ENCODE measurements at places on chromosomes 16 and 17.

GRCh38 chr16:85266857-85267256, 154.6 kb upstream of the CIBAR2 start:
- DNase-seq: no peak

- no peak for DNase-seq
Observed at GRCh38 chr17:7462474-7463371, 16.7 kb downstream of the ZBTB4 start.

DNA sequence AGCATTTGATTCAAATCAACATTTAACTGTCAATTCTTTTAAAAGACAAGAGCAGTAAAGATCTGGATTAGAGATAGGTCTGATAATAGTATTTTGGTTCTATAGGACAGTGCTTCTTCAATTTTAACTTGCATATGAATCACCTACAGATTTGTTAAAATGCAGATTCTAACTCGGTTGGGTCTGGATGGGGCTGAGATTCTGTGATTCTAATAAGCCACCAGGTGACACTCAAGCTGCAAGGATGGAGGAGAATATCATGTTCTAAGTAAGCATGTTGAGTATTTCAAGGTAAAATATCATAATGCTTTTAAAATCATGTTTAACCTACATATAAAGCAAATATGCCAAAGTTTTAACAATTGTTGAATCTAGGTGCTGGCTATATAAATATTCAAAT, 15.8 kb downstream of the TSPOAP1 start:
- no peak for DNase-seq

- no peak for DNase-seq
Observed at GRCh38 chr16:53933407-53933806, 229.5 kb downstream of the FTO start.

DNA sequence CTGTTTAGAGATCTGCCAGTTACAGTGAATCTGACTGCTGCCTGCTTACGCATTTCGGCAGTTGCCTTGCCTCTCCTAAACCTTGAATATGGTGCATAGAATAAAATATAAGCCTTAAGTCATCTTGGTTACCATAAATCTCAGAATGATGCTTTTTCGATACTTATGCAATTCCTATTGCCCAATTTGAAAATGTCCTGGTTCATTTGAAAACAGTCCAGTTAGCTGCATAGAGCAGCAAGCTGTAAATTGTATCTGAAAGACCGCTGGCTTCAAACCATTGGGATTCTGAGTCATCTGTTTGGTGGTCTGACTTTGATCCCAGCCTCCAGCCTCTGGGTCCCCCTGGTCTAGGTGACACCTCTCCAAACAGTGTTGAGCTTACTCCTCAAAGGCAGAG, 2.7 kb upstream of the PRKCA start:
- no peak for DNase-seq

- no peak for DNase-seq
Observed at GRCh38 chr16:20734056-20734455, 7.6 kb downstream of the THUMPD1 start.

DNA sequence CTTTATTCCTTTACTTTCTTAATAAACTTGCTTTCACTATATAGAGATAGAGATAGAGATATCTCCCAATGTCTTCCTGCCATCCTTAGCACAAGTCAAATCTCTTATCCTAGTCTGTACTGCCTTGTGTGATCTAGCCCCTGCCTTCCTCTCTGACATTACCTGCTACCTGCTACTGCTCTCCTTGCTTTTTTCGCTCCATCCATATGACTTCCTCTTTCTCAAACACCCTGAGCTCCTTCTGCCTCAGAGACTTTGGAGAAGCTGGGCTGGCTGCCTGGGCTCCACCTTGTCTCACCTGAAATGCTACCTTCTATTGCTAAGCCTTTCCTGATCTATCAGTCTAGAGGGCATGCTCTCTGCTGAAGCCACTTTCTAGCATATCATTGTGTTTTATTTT, 24.7 kb upstream of the WSB1 start:
- no peak for DNase-seq

DNA sequence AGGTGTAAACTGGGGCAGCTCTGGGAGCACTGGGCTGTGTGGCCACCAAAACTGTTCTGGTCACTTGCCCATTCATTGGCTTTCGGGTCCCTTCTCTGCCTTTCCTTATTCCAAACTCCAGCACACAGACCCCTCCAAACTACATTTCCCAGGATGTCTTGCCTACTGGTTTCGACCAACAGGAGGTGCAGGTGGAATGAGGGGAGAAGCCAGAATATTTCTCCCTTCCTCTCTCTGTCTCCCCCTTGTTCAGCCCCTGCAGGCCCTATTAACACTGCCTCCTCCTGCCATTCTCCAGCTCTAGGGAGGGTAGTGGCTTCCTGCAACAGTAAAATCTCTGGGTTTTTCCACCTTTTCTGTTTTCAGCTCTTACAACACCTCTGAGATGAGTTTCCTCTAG, 13.2 kb upstream of the NAGPA start:
- DNase-seq: no peak

DNA sequence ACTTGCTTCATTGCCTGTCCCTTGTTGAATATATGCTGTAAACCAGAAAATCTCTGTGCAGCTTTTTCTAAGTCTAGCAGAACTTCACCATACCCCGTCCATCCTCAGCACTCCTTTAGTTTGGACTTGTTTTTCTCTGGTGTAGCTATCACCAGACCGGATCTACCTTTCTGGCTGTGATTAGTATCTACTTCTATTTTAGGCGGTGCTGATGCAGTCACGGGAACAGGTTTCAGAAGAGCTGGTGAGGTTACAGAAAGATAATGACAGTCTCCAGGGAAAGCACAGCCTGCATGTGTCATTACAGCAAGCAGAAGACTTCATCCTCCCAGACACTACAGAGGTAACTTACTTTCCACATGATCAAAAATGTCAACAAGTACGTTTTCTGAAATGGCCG, 46.4 kb downstream of the NUP88 start:
- no peak for DNase-seq

DNA sequence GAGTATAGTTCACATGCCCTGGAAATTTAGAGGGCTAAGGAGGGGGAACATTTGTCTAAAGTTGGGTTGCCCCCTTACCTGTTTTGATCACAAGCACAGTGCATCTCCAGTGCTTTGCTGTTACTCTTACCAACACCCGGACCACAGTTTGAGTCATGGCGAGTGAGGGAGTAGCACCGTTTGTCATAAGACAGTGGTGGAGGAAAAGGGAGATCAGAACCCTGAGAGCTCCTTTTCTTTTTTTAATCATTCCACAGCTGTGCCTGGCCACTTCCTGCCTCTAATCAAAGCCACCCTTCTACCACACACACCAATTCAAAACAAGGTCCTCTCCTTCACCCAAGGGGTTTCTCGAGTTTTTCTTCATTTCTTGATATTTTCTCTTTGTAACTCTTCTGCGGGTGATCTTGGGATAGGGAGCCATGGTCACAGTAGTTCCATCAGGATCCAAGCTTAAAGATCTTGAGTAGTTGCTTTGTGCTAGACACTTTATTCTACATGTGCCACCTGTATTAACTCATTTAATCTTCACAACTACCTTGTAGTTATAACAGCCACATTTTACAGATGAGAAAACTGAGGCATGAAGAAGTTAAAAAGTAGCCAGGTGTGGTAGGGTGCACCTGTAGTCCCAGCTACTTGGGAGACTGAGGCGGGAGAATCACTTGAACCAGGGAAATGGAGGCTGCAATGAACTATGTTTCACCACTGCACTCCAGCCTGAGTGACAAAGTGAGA, 5.0 kb upstream of the MYL4 start:
- no peak for DNase-seq

GRCh38 chr17:48715496-48716399, 6.6 kb downstream of the PRAC1 start:
- no peak for DNase-seq

DNA sequence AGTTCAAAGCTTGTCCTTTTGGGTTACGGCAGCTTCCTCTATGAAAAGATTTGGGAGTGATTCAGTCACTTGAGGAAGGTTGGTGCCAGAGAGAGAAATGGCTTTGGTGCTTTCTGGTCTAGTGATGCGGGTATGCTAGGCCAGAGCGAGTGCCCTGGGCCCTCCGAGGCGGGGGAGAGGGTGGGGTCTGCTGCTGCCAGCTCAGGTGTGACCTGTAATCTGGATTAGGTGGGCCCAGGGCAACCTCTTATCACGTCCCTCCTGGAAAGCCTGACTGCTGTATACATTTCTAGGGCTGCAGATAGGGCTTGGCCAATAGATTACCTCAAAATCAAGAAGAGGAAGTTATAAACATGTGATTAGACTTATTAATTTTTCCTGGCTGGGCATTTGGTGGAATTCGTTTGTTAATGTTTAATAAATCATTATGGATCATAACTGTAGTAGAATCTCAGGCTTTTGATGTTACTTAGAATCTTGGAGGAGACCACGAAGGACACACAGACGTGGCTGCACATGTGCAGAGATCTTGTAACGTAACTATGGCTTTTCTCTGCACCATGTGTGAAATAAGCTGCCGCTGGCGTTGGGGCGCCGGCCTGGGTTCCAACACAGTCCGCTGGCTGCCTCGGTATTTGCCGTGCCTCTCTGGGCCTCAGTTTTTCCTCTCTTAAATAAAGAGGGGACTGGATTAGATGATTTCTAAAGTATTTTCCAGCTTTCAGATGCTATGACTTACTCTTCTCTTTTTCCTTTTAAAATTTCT, 1.2 kb downstream of the IRF8 start:
- no peak for DNase-seq

Data from NCI-H1048 (cell line).